T-helper 1 cell (primary cell): ENCODE measurements at places on chromosomes 6 and 20.

DNA sequence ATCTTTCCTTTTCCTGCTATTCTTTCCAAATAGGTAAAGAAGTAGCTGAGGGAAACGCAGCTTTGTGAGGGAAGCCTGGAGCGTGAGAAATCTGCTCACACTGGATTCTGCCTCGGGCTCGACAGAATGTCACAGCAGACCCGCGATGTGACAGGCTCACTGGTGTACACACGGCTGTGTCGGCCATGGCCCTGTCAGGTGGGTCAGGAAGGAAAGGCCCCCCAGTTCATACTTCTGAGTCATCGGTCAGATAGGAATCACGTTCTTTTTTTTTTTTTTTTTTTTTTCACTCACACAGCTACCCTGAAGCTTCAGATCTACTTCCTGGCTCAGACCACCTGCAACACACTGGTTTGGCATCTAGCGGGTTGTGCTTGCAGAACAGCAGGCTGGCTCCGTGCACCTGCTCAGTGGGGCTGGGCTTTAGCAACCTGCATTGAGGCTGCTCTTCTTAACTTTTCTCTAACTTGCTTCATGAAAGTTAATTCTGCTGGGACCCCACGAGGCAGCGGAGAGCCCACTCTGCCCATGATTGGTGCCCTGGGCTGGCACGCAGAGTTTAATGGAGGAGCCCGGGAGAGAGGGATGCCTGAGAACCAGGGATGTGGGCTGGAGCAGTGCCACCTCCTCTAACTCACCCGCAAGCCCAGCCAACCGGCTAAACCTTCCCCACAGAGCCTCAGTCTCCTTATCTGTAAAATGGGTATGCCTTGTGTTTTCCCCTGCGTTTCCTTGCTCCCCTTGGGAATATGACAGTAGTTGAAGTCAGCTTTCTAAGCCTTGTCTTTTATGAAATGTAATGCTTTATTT is 61.5 kb upstream of the FNDC1 start:
- peak; percentile 51 for DNase-seq

DNA sequence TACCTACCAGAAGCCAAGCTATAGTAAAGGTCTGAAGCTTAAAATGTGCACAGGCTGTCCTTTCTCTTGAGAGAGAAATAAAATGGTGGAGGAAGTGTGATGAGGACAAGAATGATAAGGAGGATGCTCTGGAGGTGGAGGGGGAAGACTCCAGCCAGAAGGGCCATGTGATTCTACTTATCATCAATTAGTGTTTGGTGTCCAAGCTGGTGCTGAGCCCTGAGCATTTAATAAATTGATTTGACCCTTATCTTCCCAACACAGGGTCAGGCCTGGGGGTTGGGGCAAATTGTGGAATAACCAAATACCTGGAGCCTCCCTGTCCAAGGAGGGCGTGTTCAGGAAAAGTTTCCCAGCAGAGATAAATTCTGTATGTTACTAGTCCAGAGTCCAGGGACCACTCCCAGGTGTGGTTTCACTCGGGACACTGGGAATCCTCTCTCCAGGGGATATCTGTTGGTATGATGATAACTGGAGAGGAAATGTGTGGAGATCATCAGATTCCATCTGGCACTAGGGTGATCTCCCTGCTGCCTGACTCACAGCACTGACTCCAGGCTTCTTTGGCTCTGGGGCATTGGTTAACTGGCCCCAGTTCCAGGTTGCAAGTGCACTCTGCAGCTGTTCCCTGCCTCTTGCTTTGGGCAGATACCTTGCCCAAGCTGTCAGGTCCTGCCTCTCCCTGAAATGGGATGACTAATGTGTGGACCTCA is 3.8 kb upstream of the MYBL2 start:
- DNase-seq, result no peak

GRCh38 chr6:15457121-15457650 is 205.6 kb downstream of the DTNBP1 start:
- DNase-seq, result no peak

DNA sequence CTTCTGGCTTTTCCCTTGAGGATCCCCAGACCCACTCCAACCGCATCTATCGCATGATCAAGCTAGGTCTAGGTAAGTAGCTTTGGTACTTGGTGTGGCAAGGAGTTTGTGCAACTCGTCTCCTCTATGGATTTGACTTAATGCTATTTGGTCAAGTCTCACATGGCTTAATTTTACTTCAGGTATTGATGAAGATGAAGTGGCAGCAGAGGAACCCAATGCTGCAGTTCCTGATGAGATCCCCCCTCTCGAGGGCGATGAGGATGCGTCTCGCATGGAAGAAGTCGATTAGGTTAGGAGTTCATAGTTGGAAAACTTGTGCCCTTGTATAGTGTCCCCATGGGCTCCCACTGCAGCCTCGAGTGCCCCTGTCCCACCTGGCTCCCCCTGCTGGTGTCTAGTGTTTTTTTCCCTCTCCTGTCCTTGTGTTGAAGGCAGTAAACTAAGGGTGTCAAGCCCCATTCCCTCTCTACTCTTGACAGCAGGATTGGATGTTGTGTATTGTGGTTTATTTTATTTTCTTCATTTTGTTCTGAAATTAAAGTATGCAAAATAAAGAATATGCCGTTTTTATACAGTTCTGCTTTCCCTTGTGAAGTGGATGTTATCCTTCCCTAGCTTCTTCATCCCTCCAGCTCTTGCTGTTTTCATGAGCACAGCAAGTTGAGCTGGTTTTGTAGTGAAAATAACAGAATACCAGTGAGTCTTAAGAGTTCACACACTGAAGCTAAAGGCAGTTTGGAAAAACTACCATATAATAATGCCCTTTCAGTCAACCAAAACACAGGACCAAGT is 3.8 kb downstream of the SLC35B2 start:
- no peak for DNase-seq

DNA sequence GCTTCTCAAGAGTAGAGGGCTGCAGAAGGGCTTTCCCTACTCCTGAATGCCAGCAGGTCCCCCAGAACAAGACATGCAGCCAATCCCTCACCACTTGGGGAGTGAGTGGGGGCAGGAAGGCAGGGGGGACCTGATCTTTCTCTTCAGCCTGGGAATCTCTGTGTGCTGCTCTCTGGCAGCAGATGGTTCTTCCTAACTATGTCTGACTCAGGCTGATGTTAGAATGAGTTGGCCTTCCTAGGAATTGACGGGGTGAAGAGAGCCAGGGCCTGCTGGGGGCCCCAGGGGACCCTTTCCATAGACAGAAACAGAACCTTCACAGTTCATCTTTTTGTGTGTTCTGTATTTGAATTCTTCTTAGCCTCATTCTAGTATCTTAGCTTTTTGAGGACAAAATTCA is 29.0 kb upstream of the TCP11 start:
- DNase-seq, result no peak

DNA sequence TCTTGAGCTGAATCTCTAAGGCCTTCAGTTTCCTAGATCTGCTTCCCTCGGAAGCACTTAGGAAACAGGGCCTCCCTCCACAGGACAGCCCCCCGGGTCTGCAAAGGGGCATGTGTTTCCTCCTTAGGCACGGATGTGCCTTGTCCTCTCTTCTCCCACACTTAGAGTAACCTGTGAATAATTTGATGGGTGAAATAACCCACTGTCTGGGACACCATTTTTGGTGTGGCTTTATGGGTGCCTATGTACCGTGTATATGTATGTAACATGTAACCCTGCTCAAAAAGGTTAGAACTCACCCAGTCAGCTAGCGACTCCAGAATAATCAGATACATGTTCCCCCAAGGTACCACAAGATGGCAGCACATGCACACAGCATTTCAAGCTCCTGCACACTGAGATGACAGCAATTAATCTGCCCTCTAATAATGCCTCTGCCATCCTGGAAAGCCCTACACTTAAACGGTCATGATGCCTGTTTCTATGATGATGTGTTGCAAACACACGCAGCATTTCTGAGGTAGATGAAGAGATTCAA is 212.0 kb upstream of the PROKR2 start:
- peak; percentile 38 for DNase-seq

DNA sequence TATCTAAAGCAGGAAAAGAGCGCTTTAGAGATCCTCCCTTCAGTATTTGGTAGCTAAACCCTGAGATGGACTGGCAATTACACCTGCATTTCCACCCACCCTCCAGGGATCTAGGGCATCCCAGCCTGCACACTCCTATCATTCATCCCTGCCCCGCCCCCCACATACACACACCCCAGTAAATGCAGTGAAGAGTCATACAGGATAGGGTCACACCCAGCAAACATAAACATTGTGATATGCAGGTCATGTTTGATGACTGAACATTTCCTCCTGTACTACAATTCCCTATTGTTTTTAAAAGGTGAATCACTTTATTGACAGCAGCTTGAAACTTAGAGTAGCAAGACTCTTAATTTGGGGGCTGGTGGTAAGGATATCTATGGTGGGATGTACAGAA is 112.9 kb downstream of the FOXO3 start:
- no peak for DNase-seq

DNA sequence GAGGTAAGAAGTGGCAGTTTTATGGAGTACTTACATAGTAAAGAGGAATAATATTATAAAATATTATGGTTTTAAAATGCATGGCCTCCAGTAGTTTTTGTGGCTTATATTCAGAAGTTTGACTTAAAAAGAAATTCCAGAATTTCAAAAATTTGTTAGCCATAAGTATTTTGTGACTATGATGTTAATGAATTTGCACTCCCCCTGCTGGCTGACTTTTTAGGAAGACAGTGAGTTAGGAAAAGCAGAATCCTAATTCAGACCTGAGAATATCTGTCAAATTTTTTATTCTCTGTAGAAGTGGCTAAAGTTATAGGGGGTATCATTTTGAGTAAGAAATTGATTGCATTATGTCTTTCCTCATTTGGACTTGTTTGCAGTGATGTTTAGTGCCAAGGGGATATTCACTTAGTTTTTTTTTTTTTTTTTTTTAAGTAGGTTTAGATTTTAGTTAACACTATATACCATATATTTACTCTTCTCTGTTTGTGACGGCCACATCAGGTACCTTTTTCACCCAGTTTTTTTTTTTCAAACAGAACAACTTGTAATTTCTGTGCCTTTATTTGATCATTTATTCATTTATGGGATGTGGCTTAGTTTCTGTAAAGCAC is 40.8 kb downstream of the ZFAND3 start:
- no peak for DNase-seq

GRCh38 chr6:2448826-2449571 is 203.6 kb upstream of the GMDS start:
- no peak for DNase-seq

DNA sequence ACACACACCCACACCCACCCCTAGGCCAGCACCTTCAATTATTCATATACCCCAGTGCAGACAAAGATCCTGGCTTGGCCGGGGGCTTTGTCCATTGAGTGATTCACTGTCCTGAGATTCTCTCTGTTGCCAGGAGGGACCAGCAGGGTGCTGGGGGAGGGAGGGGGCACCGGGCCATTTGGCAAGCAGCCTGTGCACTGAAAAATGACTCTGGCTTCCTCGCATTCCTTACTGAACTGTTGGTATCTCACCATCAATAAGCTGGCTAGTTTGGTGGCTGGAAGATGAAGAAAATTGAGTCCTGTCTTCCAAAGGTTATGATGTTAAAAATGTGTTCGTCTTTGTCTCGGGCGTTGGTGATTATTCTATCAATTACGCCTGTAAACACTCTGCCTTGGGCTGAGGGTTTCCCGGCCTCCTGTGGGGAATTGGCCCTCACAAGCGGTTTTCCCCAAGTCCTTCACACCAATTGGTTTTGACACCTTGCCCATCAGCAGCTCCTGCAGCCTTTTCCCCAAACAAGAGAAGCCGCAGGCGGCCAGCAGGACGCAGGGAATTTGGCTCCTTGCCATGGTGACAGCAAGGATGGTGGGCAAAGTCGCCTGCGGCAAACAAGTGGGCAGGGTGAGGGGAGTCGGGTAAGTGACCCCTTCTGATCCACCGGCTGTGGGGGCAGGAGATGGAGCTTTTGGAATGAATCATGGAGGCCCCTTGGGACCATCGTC is 4.9 kb downstream of the VSTM2L start:
- no peak for DNase-seq

GRCh38 chr6:163423696-163424095 is 9.2 kb downstream of the QKI start:
- no peak for DNase-seq

GRCh38 chr20:58293453-58293852 is 16.1 kb upstream of the RAB22A start:
- DNase-seq, result no peak

GRCh38 chr20:57414867-57415592 is 23.8 kb downstream of the RBM38 start:
- DNase-seq, result no peak

DNA sequence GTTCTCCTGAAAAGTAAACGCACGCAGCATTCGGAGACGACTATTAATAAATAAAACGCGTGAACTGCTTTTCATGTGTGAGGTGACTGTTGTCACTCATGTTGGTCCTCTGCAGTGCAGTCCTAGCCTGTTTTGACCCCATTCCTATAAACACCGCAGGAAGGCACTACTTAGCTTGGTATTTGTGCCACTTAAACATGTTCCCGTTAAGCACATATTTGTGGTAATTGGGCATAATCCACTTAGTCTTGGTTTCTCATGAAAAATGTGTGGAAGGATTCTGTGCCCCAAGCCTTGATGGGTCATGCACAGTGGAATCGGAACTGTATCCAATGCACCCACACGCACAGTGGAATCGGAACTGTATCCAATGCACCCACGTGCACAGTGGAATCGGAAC is 313.9 kb downstream of the THBS2 start:
- DNase-seq, result no peak

DNA sequence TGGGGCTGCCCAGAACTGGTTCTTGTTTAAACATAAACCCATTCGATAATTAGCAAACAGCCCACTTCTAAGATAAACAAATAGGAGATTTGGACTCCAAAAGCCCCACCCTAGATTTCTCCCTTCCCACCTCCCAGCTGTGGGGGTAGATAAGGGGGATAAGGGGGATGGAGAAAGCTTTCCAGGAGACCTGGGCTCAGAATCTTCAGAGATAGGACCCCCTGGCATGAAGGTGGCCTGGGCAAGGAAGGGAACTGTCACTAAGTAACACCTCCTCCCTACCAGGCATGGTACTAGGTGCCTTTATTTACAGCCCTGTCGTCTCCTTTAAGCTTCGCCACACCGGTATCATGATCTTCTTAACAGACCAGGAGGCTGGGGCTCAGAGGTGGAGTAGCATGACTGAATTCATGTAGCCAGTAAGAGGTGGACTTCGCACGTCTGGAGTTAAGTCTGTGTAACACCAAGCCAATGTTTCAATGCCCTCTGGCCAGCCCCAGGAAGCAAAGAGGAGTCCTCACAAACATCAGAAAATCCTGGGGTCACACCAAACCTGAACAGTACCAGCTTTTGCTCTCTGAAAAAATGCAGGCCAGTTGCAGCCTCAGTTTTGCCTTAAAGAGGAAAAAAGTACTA is 4.6 kb downstream of the SDC4 start:
- DNase-seq, result no peak

GRCh38 chr6:15023448-15023847 is 222.4 kb upstream of the JARID2 start:
- DNase-seq, result no peak

GRCh38 chr6:142280927-142281326 is 20.9 kb upstream of the ADGRG6 start:
- no peak for DNase-seq

GRCh38 chr6:166569206-166569605 is 17.3 kb downstream of the RAMACL start:
- no peak for DNase-seq
